Stromal cell of bone marrow (primary cell): ENCODE measurements at places on chromosomes 5 and 9.

DNA sequence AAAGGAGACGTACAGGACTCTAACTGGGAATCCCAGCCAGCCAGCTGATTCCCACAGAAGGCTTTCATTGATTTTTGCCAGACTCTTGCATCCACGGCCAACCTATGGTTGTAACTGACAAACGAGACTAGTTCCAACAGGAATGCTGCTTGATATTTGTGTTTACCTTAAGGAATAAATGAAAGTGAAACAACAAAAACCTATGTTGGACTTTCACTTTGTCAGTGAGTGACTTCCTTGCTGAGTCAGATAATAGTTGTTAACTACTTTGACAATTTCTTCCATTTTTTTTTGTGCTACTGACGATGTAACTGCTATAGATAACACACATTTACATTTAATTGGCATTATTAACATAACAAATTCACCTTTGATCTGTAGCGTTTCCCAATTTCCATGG, 63.4 kb upstream of the LRRTM2 start:
- DNase-seq = no peak

DNA sequence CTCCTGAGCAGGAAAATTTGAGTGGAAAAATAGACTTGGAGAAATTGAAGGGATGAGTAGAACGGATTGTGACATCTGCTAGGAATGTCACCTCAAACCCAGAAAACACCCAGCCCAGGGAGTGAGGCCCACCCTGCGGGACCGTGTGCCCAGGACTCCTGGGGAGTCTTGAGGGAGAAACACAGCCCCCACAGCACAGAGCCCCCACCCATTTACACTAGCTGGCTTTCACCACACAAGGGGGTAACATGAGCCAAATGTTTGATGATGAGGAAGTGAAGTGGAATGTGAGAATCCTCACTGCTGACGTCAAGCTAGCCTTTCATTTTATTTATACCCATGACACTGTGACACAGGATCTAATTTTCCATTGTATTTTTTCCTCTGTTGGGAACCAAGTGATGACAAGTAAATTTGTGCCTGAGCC, 42.8 kb upstream of the PDE8B start:
- peak; percentile 73 for DNase-seq

DNA sequence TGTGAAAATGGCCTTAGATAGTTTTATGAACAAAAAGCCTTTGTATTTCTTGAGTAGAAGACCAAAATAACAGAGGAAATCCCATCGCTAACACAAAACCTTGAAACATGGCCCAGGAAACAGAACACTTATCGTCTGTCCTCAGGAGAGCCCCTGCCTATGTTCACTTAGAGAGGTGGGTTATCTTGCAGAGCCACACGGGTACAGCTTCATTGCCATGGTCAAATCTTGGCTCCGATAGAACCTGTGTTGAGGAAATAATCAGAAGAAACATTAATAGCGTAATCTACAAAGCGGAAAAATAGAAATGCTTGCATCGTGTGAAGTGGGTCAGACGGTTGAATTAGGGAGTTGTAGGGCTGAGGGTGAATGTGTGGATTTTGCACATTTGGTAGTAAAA, 216.1 kb downstream of the MAST4 start:
- DNase-seq = no peak

DNA sequence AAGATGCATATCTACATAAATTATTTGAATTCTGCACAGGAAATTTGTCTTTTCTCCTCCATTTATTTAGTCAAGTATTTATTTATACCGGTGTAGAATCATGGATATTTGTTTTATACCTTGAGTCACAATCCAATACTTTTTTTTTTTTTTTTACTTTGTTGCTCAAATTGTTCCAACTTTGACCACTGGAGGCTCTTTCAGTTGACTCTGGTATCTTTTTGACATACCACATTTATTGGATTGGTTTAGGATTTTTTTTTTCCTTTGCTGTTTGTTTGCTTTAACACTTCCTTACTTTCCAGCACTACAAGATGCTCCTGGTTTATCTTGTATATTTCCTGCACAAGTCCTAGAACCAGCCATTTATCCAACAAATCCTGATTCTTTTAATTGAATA, 543.1 kb upstream of the RIOK2 start:
- no peak for DNase-seq

DNA sequence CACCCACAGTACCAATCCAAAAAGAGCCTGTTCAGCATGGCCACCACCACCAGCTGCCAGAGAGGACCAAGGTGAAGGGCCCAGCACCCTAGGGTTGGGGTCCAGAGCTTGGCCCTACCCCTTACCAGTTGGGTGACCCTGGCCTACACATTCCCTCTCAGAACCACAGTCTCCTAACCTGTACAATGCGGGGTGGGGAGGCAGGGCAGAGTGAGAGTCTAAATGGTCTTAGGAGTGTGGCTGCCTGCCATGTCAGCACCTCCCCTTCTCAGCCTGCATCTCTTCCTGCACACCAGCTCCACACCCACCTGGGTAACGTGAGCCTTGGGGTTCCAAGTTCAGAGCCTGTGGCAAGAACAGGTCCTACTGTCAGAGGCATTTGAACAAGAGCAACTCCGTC, 92.2 kb downstream of the C5orf15 start:
- no peak for DNase-seq

GRCh38 chr5:14364576-14365472, 216.8 kb upstream of the OTULINL start:
- no peak for DNase-seq

- DNase-seq = no peak
Observed at GRCh38 chr5:174459832-174460448, 264.4 kb upstream of the MSX2 start.

DNA sequence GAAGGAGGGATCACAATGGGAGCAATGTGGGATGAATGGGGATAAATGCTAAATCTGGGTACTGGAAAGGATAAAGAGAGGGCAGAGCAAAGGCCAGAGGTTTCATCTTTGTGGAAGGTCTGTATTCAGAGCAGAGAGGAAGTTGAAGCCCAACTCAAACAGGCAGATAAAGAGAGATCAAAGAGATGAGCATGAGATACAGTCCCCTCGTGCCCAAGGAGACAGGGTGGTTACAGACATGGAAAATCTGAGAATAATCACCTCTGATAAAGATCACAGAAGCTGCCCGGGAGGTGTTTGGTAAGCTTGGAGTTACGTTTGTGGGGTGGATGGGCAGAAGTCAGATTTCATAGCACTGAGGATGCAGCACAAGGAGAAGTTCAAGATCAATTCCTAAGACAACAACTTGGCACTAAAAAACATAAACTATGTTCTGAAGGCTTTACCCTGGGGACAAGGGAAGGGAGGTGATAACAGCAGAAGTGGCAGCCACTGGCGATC, 459 bp upstream of the ERAP2 start:
- DNase-seq = no peak

GRCh38 chr9:98087420-98088354, 31.2 kb downstream of the NANS start:
- DNase-seq = peak; percentile 16

GRCh38 chr5:116097301-116097700, 12.5 kb downstream of the COMMD10 start:
- DNase-seq = no peak

DNA sequence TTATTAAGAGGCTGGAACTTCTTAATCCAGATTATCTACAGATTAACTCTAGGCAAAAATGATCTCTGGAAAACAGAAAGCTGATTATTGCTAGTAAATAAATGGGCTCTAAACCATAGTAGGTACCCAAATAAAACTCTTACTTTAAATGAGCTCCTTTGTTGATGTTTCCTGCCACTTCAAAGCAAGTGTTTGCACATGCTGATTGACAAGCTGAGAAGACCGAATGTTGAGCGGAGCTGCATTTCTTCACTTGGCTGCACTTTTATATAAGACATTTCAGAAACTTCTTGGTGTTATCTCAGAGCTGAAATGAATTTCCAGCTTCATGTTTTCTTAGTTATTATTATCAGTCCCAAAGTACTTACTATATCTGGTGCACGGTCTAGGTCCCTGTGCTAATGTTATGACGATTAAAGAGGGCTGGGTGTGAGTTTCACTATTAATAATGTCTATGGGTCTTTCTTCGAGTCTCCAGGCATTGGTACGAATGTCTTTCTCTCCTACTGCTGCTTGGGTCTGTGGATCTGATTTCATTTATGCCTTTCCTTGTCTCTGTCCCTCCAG, 58.6 kb upstream of the CTXN3 start:
- DNase-seq = no peak

DNA sequence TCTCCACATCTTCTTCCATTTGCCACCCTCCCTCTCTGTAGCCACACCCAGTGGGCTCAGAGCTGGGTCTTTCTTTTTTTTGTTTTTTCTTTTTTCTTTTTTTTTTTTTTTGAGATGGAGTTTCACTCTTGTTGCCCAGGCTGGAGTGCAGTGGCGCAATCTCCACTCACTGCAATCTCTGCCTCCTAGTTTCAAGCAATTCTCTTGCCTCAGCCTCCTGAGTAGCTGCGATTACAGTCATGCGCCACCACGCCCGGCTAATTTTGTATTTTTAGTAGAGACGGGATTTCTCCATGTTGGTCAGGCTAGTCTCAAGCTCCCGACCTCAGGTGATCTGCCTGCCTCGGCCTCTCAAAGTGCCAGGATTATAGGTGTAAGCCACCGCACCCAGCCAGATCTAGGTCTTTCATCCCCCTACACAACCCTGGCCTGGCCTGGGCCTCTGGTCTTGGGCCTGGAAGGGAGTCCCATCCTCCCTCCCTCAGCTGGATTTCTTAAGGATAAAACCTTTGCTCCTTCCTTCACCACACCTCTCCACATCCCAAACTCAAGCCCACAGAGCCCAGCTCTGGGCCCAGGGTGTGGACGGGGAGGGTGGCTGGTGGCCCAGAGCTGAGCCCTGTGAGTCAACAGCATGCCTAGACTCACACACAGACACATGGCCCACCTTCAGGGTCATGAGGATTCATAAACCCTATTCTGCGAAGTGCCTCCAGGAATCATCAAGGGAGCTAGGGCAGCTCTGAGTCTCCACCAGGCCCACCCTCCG, 18.8 kb upstream of the KCNIP1 start:
- DNase-seq = no peak

DNA sequence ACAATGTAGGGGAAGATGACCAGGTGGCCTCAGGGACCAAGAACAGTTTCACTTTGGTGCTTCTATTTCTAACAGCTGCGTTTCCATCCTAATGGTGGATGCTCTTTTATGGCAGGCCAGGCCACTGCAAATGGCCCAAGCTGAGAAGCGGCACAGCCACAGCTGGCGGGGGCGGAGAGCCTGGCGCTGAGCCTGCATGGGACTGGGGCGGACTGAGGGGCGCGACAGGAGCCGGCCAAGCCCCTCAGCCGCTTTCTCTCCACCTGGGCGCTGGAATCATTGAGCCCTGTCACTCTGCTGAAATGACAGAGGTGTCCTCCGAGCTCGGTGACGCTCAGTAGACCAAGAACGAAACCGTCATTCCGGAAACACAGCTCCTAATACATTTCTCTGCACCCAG, 317.3 kb upstream of the PDE4D start:
- DNase-seq = no peak

- DNase-seq = no peak
Observed at GRCh38 chr9:70816316-70816715, 305.1 kb downstream of the TRPM3 start.

GRCh38 chr9:98230789-98231188, 24.7 kb downstream of the TBC1D2 start:
- no peak for DNase-seq

DNA sequence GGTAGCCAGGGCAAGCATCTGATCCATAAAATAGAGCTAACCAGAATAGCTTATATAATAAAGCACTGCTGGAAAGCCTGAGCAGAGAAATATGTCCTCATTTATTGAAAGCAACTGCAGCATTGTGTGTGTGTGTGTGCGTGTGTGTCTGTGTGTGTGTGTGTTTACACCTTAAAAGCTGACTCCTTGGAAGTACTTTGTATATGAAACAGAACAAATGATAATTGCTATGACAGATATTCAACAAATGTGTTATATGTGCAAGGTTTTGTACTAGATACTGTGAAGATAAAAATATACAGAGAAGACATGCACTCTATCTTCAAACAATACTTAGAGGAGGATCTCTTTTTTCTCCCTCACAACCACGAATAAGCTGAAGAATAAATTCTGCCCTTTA, 22.0 kb upstream of the IFNE start:
- DNase-seq = no peak

GRCh38 chr5:18507114-18507513, 872.9 kb downstream of the TAF11L14 start:
- no peak for DNase-seq

DNA sequence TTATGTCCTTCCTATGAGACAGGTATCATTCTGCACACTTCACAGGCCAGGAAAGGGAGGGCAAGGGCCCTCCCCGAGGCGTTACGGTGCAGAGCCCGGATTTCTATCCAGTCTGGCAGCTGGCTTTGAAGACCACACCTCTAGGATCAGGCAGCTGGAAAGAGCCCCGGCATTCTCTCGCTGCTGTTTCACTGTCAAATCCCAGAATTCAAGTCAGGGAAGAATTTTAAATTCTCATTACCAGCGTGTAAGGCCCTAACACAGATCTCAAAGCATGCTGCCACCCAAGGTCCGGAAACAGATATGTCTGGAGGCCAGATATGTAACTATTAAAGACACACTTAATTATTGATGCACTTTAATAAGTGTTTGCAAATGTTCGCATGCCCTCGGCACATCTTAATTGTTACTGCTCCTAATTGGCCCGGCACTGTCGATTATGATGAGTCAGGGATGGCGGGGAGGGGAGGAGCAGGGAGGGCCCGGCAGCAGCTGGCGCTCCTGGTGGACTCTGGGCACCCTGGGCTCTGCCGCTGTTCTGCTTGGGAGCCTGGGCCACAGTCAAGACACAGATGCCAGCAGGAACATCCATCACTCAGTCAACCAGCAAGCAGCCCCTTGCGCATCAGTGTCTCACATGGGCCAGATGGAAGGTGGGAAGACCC, 76.3 kb upstream of the BARHL1 start:
- DNase-seq = no peak

DNA sequence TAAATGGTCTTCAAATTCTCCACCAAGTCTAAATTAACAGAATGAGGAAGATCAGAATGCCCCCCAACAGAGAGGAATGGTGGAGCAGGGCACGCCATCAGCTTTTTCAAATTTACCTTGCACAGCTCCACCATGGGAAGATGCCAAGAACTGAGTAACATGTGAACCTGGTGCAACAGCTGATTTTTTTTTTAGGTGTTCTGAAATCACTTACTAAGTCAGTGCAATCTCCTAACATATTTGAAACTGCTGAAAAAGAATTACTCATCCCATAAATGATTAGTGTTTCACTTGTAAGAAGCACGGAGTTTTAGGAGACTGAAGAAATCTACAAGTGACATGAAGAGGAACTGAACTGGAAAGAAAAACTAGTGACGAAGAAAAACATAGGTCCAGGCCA, 5.1 kb downstream of the TMEM245 start:
- no peak for DNase-seq

- no peak for DNase-seq
Observed at GRCh38 chr5:171431251-171431777, 11.9 kb downstream of the FGF18 start.
